LHCN-M2 (cell line): ENCODE measurements at places on chromosomes 7 and 10. TPM values are rescaled to one million over a fixed set of nuclear protein-coding genes. Genes with fewer than 3 reads are reported as not detected.

GRCh38 chr7:139777133-139777891, 486 bp downstream of the HIPK2 start:
- DNase-seq = peak; percentile 33

- DNase-seq = no peak
Observed at GRCh38 chr10:96656198-96656577, 64.1 kb downstream of the PIK3AP1 start.

DNA sequence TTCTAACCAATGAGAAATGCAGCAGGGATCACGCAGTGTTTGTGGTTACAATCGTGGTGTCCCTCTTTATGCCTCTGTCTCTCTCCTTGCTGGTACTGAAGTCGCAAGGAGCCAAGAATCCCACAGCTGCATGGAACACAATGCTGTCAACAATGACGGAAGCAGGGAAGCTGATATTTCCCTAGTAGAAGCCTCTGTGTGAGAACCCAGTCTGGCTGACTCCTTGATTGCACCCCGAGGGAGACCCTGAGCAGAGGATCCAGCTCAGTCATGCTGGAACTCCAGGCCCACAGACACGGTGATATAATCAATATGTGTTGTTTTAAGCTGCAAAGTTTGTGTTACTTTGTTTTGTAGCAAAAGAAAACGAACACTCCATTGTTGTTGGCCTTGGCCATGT, 677.9 kb downstream of the PARD3 start:
- no peak for DNase-seq

DNA sequence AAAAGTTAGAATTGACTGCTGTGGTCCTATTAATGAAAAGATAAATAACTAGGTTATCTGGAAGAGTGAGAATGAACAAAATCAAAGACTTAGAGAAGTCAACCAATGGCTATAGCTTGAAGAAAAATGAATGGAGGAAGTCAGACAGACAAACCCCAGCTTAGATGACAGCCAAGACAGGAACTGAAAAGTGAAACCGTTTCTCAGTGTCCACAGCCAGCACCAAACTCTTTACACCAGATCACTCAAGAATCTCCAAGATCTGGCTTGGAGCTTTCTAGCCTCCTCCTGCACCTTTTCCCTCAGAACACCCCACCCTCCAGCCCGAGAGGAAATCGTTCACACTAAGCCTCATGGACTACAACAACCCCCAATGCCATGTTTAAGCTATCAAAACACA, 167.0 kb downstream of the SFMBT2 start:
- no peak for DNase-seq

The FAM25A gene
- not detected in 2 replicates for total RNA-seq

- no peak for DNase-seq
Observed at GRCh38 chr10:33483124-33483815, 148.8 kb upstream of the NRP1 start.

DNA sequence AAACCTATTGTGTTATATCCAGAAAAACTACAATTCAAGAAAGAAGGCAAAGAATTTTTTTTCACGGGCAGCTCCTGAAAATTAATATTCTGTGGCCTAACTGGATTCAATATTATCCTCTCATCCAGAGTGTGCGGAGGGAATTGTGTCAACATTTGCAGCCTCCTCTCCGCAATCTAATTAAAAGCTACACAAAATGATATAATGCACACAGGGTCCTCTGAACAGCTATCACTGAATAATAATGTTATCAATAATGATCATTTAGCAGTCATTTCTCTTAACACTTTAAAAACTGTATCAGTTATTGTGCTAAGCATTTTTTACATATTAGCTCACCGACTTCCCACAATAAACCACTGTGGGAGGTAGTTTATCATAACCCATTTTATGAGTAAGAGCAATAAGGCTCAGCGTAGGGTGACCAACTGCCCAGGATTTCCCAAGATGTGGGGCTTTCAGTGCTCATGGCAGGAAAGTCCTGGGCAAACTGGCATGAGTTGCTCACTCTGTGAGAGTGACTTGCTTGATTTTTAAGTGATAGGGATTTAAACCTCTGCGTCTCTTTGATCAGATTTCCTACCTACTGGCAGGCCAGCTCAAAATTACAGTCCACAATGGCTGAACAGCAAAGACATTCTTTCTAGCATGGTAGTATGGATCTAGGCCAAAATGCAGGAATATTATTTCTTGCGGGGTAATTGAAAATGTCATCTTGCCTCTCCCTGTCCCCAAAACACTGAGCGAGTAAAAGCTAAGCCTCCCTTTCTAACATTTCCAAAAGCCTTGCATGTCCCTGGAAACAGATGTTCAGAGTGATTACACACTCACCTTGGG, 65.7 kb downstream of the AOAH start:
- peak; percentile 97 for DNase-seq

- DNase-seq = no peak
Observed at GRCh38 chr7:131000873-131001272, 266.9 kb upstream of the KLF14 start.

The MYO3A gene
- total RNA-seq = not detected in 2 replicates

DNA sequence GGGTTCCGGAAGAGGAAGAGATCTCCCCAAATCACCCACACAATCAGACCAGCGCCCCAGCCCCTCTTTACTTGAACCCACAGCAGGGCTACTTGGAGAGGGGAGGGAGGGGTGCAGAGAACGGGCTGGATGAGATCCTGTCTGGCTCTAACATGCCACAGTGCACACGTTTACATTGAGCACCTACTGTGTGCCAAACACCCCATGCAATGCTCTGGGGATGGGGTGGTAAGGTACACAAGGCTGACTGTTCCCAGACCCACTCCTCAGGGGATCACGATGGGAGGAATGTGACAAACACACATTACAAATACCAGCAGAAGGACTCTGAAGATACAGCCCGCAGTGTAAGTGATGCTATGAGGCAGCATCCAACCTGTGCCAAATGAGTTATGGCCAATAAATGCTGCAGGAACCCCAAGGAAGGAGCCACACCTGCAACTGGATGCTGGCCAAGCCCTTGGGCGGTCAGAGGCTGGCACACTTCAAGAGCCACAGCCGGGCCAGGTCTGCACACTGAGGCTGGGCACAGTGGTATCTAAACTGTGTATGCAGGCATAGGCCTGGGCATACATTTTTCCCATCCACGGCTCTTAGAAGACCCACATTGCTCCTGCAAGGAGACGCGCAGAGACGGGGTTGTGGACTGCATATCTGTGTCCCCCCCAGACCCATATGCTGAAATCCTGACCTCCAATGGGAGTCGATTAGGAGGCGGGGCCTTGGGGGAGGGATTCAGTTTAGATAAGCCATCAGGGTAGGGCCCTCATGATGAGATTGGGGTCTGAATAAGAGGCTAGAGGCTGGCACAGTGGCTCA, 6.4 kb downstream of the SPOCK2 start:
- DNase-seq = no peak

GRCh38 chr10:124170631-124171030, 77.2 kb upstream of the CHST15 start:
- no peak for DNase-seq

DNA sequence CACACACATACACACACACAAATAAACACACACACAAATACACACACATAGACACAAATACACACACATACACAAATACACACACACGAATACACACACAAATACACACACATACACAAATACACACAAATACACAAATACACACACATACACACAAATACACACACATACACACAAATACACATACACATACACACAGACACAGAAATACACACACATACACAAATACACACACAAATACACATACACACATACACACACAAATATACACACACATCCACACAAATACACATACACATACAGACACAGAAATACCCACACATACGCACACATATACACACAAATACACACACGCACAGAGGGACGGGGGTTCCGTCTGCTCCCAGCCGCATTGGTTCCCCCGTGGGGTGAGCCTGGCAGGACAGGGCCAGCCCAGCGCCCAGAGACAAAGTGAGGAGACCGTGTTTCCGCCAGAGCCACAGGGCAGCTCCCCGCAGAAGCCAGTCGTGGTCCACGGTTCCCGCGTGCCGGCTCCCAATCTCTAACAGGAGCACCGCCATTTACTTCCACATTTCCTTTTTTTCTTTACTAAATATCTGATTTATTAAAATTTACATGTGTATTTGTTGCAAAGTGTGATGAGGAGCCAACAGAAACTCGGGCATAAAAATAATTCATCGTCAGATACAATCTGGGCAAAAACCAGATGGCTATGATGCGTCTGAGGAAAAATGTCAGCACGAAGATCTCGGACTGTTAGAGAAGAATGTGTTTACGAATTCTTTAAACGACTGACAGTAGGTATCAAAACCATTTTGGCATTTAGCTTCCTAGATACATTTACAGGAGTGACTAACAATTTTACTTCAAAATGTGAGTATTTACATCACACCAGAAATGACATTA, 3.1 kb upstream of the KNDC1 start:
- DNase-seq = no peak

- no peak for DNase-seq
Observed at GRCh38 chr10:103575416-103576075, 82.0 kb downstream of the NEURL1 start.
